NAMALWA (cell line): ENCODE measurements at places on chromosomes 7 and 10.

DNA sequence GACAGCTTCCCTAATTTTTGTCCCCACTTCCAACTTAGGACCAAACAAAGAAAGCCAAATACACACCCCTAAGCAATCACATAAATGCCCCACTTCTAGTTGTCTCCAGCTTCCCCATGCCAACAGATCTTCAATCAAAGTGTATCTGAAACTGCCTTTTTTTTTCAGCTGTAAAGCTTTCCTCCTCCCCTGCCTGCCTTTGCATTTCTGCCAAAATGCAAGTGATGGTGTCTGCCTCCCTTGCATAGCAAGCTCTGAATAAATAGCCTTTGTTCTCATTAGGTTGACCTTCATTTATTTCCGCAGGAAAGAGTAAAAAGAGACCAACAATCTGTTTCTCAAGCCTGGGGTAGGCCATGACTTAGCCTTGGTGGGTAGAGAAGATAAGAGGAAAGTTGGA lies 459.4 kb downstream of the GPAM start:
- DNase-seq, result no peak

DNA sequence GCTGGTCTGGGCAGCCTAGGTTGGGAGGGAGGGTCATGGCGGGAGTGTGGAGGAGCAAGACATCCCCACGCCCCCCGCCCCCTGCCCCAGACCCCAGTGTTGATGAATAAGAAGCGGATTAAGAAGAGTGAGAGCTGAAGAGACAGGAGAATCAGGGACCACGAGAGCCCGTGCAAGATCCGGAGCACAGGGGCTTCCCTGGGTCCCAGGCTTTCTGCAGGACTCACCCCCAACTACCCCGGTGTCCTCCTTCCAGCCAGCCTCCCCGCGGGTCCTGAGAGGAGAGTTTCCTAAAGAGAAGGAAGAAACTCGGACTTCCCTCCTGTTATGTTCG lies 20.1 kb downstream of the GHRHR start:
- no peak for DNase-seq

- DNase-seq, result no peak
Observed at GRCh38 chr10:77416311-77417135, 221.1 kb downstream of the KCNMA1 start.

DNA sequence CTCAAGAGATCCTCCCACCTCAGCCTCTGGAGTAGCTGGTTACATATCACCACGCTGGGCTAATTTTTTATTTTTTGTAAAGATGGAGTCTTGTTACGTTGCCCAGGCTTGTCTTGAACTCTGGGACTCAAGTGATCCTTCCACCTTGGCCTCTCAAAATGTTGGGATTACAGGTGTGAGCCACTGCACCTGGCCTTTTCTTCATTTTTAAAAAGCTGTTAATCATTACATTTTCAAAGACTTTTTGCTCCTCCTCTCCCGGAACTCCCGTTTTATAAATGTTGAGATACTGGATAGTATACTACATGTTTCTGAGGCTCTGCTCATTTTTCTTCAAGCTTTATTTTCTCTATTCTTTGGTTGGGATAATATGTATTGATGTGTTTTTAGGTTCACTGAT lies 16.4 kb downstream of the AOAH start:
- no peak for DNase-seq

GRCh38 chr10:3226960-3227744 lies 54.6 kb upstream of the PITRM1 start:
- no peak for DNase-seq

GRCh38 chr10:77036993-77037734 lies 600.4 kb downstream of the KCNMA1 start:
- DNase-seq, result peak; percentile 5

DNA sequence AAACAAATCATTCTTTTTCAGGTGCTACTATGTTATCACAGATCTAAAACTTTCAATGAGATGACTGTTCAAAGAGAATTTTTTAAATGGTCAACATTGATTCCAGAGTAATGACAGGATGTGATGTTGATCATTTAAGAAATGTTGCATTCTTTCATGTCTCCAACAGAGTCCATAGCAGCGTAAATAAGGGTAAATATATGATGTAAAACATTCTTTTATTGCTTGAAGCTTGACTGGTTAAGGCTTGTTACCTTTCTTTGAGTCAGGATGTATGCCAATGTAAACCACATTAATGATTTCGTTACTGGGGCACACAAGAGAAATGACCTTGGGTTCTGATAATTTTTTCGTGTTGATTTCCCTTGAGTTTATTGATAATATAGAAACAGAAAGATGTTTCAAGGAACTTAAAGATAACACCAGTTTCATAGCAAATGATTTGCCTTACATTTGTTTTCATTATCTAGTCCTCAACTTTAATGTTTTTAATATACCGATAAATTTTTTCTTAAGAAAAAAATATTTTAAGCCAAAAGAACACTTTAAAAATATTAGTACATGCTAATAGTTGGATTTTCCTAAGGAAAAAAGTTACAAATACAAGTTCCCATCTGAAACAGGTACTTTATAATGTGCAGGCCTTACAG lies 3.5 kb downstream of the STK17A start:
- peak; percentile 72 for DNase-seq

DNA sequence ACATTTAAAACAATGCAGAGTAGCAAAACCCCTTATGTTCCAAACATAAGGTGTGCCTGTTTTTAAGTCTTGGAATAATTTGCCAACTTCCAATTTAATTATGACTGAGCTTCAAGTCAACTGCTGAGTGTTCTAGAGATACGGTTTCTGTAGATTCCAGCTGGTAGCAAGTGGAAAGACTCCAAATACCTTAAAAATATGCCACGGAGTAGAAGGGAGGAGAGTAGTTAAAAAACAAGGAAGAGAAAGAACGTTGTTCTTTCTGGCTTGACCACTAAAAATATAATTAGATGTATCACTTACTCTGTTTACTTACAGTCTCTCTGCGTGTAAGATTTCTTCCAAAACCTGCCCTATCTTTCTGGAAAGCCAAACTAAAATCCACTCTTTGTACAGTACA lies 24.5 kb upstream of the ABLIM1 start:
- no peak for DNase-seq
